ENCODE measurements at places on chromosomes 5 and 9.

DNA sequence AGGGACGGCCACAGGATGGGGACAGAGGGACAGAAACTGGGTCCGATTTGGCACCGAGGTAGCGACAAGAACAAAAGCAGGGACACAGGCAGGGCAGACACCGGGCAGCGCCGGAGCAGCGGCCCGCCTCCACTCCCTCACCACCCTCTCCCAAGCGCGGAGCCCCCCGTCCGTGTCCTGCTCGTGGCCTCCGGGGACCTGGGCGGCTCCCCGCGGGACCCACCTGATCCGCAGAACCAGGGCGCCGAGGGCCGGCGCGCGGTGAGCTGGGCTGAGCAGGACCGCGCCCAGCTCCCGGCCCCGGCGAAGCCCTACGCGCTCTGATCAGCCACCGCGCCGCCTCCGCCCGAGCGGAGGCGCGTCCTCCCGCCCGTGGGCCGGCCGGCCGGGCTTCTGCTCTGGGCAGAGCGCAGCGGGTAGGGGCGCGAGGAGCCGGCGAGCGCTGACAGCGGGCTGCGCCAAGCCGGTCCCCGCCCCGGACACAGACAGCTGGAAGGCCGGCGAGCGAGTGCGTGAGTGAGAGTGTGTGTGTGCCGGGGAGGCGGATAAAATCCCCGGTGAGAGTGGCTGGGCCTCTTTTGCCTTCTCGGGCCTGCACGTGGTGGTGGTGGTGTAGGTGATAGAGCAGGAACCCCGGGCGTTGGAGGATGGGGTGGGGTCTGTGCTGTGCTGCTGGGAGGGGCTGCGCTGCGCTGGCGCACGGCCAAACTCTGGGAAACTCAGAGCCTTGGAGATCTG lies at the start of gene GGTA1:
GGTA1 (minus strand) TSS at position 418 of the 738 bp plus-strand sequence. CDS start 31,922 bp downstream, outside the sequence.
- DNase-seq = peak; percentile 63

DNA sequence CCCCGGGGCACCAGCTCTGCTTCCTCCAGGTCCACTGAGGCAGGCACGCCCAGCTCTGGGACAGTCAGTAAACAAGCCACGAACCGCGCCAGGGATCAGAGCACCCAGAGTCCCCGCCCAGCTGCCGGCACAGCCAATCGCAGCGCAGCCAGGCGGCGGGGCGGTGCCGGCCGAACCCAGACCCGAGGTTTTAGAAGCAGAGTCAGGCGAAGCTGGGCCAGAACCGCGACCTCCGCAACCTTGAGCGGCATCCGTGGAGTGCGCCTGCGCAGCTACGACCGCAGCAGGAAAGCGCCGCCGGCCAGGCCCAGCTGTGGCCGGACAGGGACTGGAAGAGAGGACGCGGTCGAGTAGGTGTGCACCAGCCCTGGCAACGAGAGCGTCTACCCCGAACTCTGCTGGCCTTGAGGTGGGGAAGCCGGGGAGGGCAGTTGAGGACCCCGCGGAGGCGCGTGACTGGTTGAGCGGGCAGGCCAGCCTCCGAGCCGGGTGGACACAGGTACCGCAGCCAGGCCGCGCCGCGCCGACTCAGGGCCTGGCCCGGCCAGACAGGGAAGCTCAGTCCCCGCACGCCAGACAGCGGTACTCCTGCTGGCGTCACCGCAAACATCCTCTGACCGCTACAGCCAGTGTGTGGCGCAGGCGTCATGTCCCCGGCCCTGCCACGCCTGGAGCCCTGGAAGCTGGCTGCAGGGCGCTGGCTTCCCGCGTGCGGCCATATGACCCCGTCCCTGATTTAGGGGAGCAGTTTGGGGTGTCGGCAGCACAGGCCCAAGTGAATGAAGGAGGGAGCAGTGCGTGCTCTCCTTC lies at the start of gene CTSL:
CTSL (plus strand) TSS at position 220 of the 810 bp plus-strand sequence. CDS start 1,485 bp downstream, outside the sequence.
- DNase-seq = peak; percentile 76

DNA sequence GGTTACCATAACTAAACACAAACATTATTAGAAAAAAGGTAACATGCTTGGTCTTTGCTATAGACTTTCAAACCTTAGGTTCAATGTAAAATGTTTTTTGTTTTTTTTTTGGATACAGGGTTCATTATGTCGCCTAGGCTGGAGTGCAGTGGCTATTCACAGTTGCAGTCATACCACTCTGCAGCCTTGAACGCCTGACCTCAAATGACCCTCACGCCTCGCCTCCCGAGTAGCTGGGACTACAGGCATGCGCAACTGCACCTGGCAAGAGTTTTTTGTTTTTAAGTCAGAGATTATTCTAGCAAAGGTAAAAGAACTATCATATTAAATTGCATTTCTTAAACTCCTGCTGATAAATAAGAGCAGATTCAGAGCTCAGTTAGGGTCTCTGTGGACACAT lies 55.1 kb upstream of the NR5A1 start:
- DNase-seq = no peak

- DNase-seq = no peak
These were observed 28.5 kb upstream of the NKD2 start for GRCh38 chr5:980001-980588.

DNA sequence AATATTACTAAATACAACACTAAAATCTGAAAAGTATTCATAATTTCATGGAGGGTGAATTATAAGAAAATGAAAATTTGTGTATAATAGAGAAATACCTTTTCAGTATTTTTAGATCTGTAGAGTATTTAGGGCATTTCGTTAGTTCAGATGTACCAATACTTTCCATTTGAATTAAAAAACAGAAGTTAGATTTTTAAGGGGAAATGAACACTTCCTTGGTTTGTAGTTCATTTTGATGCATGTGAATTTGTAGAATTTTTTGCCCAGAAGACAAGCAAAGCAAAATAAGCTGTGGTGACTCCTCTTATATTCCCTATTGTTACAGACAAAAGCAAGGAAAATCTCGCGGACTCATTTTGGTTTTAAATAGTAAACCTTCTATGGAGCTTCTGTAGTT lies 209.0 kb upstream of the RPS23 start:
- DNase-seq = no peak

DNA sequence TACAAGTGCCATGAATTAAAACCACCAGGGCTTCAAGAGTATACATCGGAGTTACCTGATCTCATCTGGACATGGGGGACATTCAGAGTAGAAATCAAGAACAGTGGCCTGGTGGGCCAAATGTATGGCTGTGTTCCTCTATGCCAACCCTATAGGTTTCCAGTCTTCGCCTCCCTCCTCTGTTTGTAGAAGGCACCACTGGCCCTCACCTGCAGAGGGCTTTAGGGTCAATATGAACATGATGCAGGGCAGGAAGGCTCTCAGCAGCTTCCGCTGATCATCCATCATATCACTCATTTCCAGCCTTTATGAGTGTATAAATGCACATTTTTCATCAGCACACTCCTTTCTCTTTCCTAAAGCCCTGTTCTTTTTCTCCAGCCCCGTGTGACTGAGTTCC lies 555.5 kb upstream of the BRINP1 start:
- no peak for DNase-seq

DNA sequence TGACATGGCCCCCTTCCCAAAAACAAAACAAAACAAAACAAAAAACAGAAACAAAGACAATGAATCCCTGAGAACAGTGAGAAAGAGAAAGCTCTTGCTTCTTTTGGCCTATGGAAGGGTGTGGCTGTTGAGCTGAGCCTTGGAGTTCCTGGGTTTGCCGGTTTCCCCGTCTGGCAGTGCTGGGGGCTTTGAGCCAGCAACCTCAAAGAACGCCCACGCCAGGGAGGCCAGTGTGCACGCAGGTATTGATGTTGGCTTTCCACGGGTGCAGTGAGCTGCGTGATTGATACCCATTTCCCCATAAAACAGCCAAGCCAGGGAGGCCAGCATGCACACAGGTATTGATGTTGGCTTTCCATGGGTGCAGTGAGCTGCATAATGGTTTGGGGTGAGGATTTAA lies 8.3 kb upstream of the LCN1 start:
- no peak for DNase-seq

DNA sequence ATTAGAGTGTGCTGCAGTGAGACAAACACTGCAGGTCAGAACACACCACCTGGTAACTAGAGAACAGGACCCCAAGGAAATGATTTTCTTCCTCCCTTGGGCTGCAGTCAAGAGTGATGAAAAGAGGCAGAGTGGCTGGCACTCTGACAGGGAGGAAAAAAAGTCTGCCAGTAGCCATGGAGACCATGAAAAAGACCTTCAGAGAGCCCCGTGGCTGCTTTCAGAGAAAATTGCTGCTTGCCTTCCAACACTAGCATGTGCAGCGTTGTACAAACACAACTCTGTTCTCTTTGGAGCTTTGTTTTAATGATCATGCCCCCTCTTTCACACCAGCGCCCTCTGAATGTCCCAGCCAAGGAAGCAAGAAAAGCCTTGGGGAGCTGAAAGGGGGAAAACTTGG lies 68.8 kb downstream of the ANKRD55 start:
- peak; percentile 45 for DNase-seq

DNA sequence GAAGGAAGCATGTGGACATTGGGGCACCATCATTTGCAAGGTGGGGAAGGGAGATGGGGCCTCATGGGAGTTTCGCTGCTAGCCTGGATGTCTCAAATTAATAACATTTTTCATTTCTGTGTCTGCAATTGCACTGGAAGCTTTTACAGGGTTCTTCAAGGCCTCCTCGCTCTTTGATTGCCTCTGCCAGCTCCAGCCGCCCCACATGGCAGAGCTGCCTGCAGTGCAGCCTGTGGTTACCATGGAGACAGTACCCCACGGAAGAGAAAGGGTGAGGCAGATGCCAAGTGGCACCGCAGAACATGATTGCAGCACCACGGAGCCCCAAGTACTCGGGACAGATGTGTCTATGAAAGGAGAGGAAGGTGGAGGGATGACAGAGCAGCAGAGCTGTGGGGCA lies 25.4 kb downstream of the CTNND2 start:
- DNase-seq = no peak

DNA sequence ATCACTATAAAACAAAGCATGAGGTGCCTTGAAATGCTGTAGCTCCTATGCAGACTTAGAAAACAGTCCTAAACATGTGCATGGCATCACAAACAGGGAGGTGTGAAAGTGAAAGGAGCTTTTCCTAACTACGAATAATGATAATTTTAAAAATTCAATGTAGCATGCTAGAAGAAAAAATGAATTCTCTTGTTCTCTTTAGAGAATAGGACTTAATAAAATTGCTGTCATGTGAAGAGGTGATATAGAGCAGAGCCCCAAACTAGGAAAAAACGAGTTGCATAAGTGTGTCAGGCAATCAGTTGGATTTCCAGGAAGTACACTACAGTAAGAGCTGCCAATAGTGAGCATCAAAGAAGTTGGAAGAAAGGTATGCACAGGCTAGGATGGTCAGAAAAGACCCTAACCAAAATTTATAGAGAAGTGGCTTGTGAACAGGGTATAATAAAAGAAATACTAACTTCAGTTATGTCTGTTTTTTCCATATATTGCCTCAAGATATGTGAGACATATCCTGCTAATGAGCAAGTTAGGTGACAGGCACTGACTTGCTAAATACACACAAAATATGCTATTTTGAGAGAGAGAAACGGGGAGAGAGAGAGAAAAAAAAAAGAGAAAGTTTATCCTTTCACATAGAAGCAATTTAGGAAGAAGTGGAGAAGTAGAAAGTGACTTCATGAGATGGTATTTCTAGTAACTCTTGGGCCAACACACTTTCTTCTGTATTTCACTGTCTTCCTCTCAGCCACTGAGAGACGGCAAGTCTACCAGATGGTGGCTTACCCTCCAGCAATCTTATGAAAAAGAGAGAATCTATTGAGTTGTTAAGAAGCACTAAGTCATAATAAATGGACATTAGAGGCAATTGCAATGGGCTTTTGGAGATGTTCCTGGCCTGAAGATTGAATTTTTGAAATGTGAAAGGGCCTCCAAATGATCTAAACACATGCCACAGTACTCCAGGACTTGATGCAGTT lies 18.0 kb downstream of the ITGA2 start:
- no peak for DNase-seq

DNA sequence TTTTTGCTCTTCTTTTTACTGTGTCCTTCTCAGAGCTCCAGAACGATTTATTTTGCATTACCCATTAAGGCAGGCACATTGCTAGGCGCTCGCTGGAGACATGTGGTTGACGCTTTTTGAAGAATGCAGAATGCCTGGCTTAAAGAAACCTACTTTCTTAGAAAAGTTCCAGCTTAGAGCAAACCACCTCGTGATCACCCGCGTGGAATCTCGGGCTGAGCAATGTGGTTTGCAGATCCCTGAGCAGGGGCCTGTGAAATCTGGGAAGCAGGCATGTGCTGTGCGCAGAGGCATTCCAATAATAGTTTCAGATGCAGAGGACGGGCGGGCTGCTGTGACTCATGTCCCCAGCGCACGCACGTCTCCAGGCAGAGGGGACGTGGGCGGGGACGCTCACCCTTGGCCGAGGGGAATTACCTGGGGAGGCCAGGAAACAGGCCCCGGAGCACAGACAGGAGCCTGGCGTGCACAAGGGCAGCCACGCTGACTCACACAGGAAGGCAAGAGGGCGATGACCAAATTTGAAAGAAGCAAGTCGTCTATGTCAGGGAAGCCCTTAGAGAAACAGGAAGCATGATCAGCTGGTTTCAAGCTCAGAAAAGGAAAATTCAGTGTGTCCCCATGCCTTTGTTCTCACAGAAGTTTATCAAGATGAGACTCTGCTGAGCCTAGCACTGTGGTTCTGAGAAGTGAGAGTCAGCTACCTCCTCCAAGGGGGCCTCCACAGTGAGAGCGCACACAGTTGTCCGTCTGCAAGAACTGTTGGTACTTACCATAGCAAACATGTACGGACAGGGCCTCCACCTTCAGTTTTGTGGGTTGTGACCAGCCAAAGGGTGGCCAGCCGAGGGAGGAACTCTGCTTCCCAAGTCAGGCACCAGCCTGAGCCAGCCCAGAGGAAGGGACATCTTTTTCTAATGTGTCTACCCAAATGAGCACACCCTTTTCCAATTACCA lies 218.6 kb downstream of the PIK3R1 start:
- no peak for DNase-seq
